ENCODE measurements at places on chromosomes 4 and X. TPM values are rescaled to one million over a fixed set of nuclear protein-coding genes. Genes with fewer than 3 reads are reported as not detected.

Gene CT55
- 0.29 TPM for total RNA-seq

Gene NAP1L2
- 122 TPM for total RNA-seq

Gene TEC
- total RNA-seq = 3.5 TPM

Gene RTL3
- total RNA-seq = not detected

Gene C4orf54
- total RNA-seq = 0.93 TPM

Gene RNF212
- 9.3 TPM for total RNA-seq

All from dorsolateral prefrontal cortex (tissue), 122 donors.